ENCODE measurements at places on chromosomes 2 and 18. TPM values are rescaled to one million over a fixed set of nuclear protein-coding genes. Genes with fewer than 3 reads are reported as not detected.
A peak's percentile ranks its signal among the peaks of the same experiment; 100 is the strongest.

MRO gene
- total RNA-seq = not detected

DNA sequence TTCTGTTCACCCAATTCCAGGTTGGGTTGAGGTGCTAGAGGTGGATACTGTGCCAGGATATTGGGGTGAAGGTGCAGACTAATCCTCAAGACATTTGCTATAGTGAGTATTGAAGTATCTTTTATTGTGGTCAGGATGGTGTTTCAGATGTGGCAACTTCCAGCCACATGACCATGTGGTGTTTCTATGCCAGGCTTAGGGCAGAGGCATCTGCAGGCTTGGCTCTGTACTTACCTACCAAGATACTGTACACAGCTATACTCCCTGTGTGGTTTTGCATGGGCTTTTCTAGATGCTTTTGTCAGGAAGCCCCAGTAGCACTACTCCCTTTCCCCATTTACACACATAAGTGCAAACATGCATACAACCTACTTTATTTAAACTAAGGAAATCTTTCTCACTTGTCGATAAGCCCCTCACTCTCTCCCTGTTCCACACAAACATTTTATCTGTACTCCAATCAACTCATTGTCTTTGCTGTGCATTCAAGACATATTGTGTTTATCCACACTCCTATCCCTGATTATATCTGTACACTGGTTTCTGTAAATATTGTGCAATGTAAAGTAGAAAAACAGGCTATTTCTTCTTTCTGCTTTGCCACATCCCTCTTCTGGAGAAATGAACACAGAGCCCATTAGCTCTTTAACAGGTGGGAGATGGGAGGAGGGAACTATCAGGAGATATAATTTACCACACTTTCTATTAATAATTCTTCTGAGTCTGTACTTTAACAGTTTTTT lies 12.3 kb downstream of the ARL6IP6 start:
- H3K27ac ChIP-seq = no peak overlapping the region
- peak; percentile 30 for DNase-seq
- peaks cover 25% of the 10 kb centered on the region for H3K4me1 ChIP-seq
- peaks cover 17% of the 10 kb centered on the region for H3K36me3 ChIP-seq
- H3K27me3 ChIP-seq = no peaks in the 10 kb centered on the region

- H3K27me3 ChIP-seq = peaks cover 12% of the 10 kb centered on the region
- DNase-seq = no peak
- H3K36me3 ChIP-seq = no peaks in the 10 kb centered on the region
- no peak overlapping the region for H3K4me3 ChIP-seq
Observed at GRCh38 chr2:202113571-202114142, 40.6 kb downstream of the KIAA2012 start.

UGT1A9 gene
- total RNA-seq = not detected

- H3K4me1 ChIP-seq = peaks cover 14% of the 10 kb centered on the region
- H3K27me3 ChIP-seq = peaks cover 34% of the 10 kb centered on the region
- H3K4me3 ChIP-seq = peak overlapping the region; percentile 73
Observed at GRCh38 chr2:237475704-237476141, 11.3 kb upstream of the MLPH start.

OTOS gene
- total RNA-seq = not detected

DNA sequence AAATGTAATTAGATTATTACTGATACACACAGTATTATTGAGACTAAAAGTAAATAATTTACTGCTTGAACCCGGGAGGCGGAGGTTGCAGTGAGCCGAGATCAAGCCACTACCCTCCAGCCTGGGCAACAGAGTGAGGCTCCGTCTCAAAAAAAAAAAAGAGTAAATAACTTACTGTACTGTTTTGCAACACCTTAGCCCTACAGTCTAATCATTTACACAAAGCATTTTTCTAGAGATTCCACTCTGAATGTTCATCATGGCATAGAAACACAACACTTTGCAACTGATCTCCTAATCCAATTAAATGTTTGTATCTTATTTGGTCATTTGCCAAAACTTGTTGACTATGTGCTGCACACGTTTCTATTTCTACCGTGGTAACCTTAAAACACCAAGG lies 23.4 kb upstream of the RMP24 start:
- H3K36me3 ChIP-seq = no peaks in the 10 kb centered on the region
- H3K4me1 ChIP-seq = peaks cover 3% of the 10 kb centered on the region
- H3K4me3 ChIP-seq = no peak overlapping the region
- H3K27ac ChIP-seq = no peak overlapping the region
- H3K27me3 ChIP-seq = peaks cover 14% of the 10 kb centered on the region
- DNase-seq = no peak

- DNase-seq = no peak
- H3K4me3 ChIP-seq = no peak overlapping the region
- peaks cover 4% of the 10 kb centered on the region for H3K27me3 ChIP-seq
- H3K4me1 ChIP-seq = peaks cover 6% of the 10 kb centered on the region
- no peak overlapping the region for H3K27ac ChIP-seq
Observed at GRCh38 chr2:197606180-197606579, 69.2 kb downstream of the RFTN2 start.

DNA sequence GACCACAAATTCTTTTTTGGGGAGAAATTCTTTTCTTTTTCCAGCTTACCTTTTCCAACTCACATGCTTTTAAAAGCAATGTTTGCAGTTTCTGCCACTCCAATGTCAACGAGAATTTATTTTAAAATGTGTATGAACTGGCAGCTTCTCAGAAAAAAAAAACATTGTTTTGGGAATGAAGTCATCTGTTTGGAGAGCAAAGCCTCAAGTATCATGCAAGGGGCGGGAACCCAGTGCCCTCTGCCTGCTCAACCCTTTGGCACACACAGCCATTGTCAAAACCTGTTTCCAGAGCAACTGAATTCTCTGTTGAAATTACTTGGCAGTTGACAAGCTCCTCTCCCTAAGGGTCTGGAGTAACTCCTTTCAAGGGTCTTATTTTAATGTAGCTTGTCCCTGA lies 128.5 kb downstream of the QPCT start:
- H3K4me3 ChIP-seq = no peak overlapping the region
- no peak overlapping the region for H3K27ac ChIP-seq
- H3K27me3 ChIP-seq = peaks cover 6% of the 10 kb centered on the region
- H3K36me3 ChIP-seq = no peaks in the 10 kb centered on the region
- DNase-seq = no peak

DNA sequence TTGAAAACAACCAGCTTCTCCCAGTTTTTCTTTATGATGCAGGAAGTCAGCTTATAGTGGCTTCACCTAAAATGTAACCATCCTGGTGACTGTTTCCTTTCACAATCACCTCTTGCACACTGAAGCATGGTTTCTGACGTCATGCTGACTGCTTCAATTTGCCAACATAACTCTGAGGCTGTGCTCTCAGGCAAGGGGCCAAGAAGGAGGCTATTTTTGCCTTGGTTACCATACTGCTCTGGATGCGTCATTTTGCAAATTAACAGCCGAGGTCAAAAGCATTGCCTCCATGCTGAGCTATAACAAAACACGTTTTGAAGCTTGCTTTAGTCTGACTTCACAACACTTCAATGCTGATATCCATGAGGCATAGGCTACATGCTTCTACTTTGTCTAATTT lies 397.8 kb downstream of the METTL4 start:
- no peak overlapping the region for H3K27ac ChIP-seq
- no peak for DNase-seq
- H3K36me3 ChIP-seq = no peaks in the 10 kb centered on the region
- H3K27me3 ChIP-seq = no peaks in the 10 kb centered on the region
- no peaks in the 10 kb centered on the region for H3K4me1 ChIP-seq

RASGRP3 gene
- 2.5 TPM for total RNA-seq

DNA sequence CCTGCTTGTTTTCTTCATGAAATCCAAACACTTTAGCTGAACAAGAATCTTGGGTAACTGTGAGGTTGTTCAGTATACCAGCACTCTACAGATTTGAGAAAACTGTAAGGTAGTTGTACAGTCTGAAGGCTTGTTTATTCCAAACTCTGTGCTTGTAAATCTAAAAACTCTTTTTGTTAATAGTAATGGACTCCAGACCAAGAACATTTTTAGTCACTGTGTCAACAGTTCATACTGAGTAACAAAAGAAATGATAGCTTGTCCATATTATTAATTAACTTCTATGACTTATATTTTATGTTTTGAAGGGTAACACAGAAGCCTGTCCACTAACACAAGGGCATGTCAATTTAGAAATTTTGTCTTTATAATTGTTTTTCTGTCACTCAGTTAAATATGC lies 72.2 kb upstream of the KYNU start:
- H3K27me3 ChIP-seq = no peaks in the 10 kb centered on the region
- H3K27ac ChIP-seq = no peak overlapping the region
- H3K4me1 ChIP-seq = no peaks in the 10 kb centered on the region
- no peak overlapping the region for H3K4me3 ChIP-seq

DNA sequence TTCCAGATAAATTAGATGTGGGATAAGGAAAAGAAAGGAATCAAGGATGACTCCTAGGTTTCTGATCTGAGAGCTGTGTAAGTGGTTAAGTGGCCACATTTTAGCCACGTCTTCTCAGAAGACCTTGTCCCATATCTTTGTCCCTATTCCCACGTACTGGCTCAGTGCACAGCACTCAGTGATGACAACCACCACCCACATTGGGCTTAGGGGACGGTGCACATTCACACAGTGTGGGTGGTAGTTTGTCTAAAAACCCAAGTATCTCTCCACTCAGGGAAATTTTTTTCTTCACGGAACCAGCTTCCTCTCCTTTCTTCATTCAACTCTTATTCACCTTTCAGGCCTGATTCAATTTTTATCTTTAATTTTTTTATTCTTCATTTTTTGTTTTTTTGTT lies 30.6 kb upstream of the GCC2 start:
- no peak overlapping the region for H3K27ac ChIP-seq
- H3K4me1 ChIP-seq = no peaks in the 10 kb centered on the region
- no peak for DNase-seq
- no peaks in the 10 kb centered on the region for H3K36me3 ChIP-seq

GRCh38 chr18:47399475-47399874 lies 148.0 kb upstream of the SKOR2 start:
- H3K4me3 ChIP-seq = no peak overlapping the region
- no peaks in the 10 kb centered on the region for H3K4me1 ChIP-seq
- no peak for DNase-seq
- no peaks in the 10 kb centered on the region for H3K36me3 ChIP-seq
- no peaks in the 10 kb centered on the region for H3K27me3 ChIP-seq
- no peak overlapping the region for H3K27ac ChIP-seq

- H3K4me3 ChIP-seq = no peak overlapping the region
- H3K36me3 ChIP-seq = no peaks in the 10 kb centered on the region
- peaks cover 4% of the 10 kb centered on the region for H3K4me1 ChIP-seq
Observed at GRCh38 chr18:41875094-41875780, 79.8 kb upstream of the PIK3C3 start.

DNA sequence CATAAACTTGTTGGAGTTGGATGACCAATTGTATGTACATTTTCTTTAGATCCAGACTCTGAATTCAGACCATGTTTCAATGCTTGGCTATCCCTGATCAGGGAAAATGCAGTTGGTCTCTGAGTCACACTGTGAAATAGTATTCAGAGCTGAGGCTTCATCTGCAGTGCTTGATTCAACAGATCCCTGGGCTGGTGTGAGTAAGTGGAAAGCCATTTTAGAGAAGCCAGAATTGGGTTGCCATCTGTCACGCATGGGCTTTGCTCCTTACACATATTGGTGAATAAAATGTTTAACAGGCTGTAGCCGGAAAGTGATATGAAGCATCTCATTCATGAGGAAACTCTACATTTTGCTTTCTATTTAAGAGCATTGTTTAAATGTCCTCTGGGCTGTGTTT lies 50.0 kb upstream of the ACYP2 start:
- H3K36me3 ChIP-seq = no peaks in the 10 kb centered on the region
- no peak overlapping the region for H3K27ac ChIP-seq
- no peaks in the 10 kb centered on the region for H3K4me1 ChIP-seq
- H3K27me3 ChIP-seq = no peaks in the 10 kb centered on the region
- H3K4me3 ChIP-seq = no peak overlapping the region

B3GNT7 gene
- 0.05 TPM for total RNA-seq

GRCh38 chr18:26419746-26420145 lies 128.6 kb downstream of the KCTD1 start:
- H3K4me3 ChIP-seq = no peak overlapping the region
- H3K4me1 ChIP-seq = no peaks in the 10 kb centered on the region

DNA sequence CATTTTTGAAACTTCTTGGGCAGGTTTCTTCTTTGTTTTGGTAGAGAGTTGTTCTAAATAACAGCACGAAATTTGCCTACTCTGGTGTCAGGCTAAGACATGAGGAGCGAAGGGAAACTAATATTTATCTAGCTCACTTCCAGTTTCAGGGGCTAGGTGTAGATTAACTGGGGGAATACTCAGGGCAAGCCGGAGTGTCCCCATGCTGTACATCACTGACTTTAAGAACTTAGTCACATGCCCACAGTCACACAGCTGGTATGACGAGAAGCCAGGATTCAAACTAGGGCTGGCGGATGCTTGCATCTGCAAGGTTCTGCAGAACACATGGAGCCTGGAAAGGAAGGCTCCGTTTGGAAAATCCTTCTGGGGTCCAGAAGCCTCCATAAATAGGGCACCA lies 133.3 kb downstream of the ALPK2 start:
- H3K4me1 ChIP-seq = peaks cover 9% of the 10 kb centered on the region
- H3K4me3 ChIP-seq = no peak overlapping the region
- no peak for DNase-seq
- H3K36me3 ChIP-seq = no peaks in the 10 kb centered on the region
- peaks cover 26% of the 10 kb centered on the region for H3K27me3 ChIP-seq

- DNase-seq = no peak
- no peak overlapping the region for H3K27ac ChIP-seq
- H3K4me1 ChIP-seq = no peaks in the 10 kb centered on the region
- no peaks in the 10 kb centered on the region for H3K36me3 ChIP-seq
- H3K27me3 ChIP-seq = peaks cover 36% of the 10 kb centered on the region
- no peak overlapping the region for H3K4me3 ChIP-seq
Observed at GRCh38 chr18:48051945-48052840, 121.7 kb upstream of the SMAD2 start.

DNA sequence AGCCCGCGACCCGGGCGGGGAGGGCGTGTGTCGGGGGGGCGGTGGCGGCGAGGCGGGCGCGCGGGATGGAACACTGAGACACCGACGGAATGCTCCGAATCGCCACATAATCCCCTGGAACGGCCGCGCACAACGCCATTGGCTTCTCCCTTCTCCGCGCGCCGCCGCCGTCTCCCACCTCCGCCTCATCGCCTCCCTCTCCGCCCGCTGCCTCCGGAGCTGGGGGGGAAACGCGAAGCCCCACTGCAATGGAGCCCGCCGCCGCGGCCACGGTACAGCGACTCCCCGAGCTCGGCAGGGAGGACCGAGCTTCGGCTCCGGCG lies at the start of gene PHLPP1:
TSS of gene PHLPP1 (plus strand) at position 106 of the 323 bp plus-strand sequence. CDS start at position 249, 143 bp downstream.
- no peak for DNase-seq
- H3K4me3 ChIP-seq = peak within 1 kb of the TSS; percentile 80
- H3K36me3 ChIP-seq = peaks cover 11% of the 10 kb centered on the region

GRCh38 chr2:142044197-142044596 lies 86.6 kb downstream of the LRP1B start:
- H3K4me3 ChIP-seq = no peak overlapping the region
- H3K27ac ChIP-seq = no peak overlapping the region
- H3K36me3 ChIP-seq = no peaks in the 10 kb centered on the region
- no peaks in the 10 kb centered on the region for H3K27me3 ChIP-seq

BARD1 gene
- total RNA-seq = 33.2 TPM

RESP18 gene
- total RNA-seq = not detected

- no peak overlapping the region for H3K4me3 ChIP-seq
- H3K4me1 ChIP-seq = peaks cover 35% of the 10 kb centered on the region
- no peak overlapping the region for H3K27ac ChIP-seq
- peaks cover 64% of the 10 kb centered on the region for H3K36me3 ChIP-seq
- no peak for DNase-seq
Observed at GRCh38 chr2:88048541-88048940, 7.0 kb downstream of the KRCC1 start.

GRCh38 chr2:171166328-171166983 lies 5.8 kb upstream of the TLK1 start:
- no peaks in the 10 kb centered on the region for H3K36me3 ChIP-seq
- no peak overlapping the region for H3K4me3 ChIP-seq
- DNase-seq = no peak
- peaks cover 32% of the 10 kb centered on the region for H3K4me1 ChIP-seq
- H3K27ac ChIP-seq = no peak overlapping the region

GRCh38 chr2:168245074-168245825 lies 2.1 kb downstream of the STK39 start:
- peaks cover 15% of the 10 kb centered on the region for H3K36me3 ChIP-seq
- DNase-seq = no peak
- H3K27me3 ChIP-seq = no peaks in the 10 kb centered on the region
- peaks cover 42% of the 10 kb centered on the region for H3K4me1 ChIP-seq
- peak overlapping the region; percentile 90 for H3K4me3 ChIP-seq

All from activated T-helper 2 cell treated with anti-CD3 and anti-CD28 coated beads, Interferon-gamma antibody, Interleukin-2, Interleukin-4, amounts not matched to agents 10 μg/mL and 5 μg/mL and 100 μg/mL, durations not matched to agents 14 hours and 24 hours and 36 hours (primary cell).